Gastrocnemius medialis (tissue), 4 donors: ENCODE measurements at places on chromosomes 16 and 17. TPM values are rescaled to one million over a fixed set of nuclear protein-coding genes. Genes with fewer than 3 reads are reported as not detected.

DNA sequence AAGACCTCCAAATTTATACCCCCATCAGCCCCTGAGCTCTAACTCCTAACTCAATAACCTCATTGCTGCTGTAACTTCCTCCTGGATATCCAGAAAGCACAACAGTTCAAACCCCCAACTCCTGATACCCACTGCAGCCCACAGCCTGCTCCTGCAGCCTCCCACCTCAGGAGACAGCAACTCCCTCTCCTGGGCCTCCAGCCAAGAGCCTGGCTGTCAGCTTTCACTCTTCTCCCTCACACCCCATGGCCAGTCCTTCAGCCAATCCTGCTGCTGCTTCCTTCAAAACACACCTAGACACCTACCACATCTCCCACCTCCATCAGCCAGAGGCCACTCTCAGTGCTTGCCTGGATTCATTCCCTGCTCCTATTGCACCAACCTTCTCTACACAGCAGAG, 5.4 kb downstream of the GINS2 start:
- no peak overlapping the region for H3K4me3 ChIP-seq
- H3K27me3 ChIP-seq, result no peaks in the 10 kb centered on the region
- peaks cover 6% of the 10 kb centered on the region for H3K4me1 ChIP-seq
- no peak overlapping the region for H3K27ac ChIP-seq
- DNase-seq, result no peak

- no peak for DNase-seq
- H3K27ac ChIP-seq, result no peak overlapping the region
- H3K4me1 ChIP-seq, result peaks cover 5% of the 10 kb centered on the region
- no peaks in the 10 kb centered on the region for H3K36me3 ChIP-seq
- no peak overlapping the region for H3K4me3 ChIP-seq
These were observed 66.9 kb upstream of the TNRC6C start for GRCh38 chr17:77891602-77892001.

The SOX15 gene
- total RNA-seq, result 1.1 TPM

- peak overlapping the region; percentile 97 for H3K27ac ChIP-seq
- no peak for DNase-seq
- H3K4me3 ChIP-seq, result peak overlapping the region; percentile 96
- H3K4me1 ChIP-seq, result peaks cover 75% of the 10 kb centered on the region
- H3K27me3 ChIP-seq, result no peaks in the 10 kb centered on the region
- no peaks in the 10 kb centered on the region for H3K36me3 ChIP-seq
These were observed 3.2 kb downstream of the NFATC3 start for GRCh38 chr16:68088130-68088972.

DNA sequence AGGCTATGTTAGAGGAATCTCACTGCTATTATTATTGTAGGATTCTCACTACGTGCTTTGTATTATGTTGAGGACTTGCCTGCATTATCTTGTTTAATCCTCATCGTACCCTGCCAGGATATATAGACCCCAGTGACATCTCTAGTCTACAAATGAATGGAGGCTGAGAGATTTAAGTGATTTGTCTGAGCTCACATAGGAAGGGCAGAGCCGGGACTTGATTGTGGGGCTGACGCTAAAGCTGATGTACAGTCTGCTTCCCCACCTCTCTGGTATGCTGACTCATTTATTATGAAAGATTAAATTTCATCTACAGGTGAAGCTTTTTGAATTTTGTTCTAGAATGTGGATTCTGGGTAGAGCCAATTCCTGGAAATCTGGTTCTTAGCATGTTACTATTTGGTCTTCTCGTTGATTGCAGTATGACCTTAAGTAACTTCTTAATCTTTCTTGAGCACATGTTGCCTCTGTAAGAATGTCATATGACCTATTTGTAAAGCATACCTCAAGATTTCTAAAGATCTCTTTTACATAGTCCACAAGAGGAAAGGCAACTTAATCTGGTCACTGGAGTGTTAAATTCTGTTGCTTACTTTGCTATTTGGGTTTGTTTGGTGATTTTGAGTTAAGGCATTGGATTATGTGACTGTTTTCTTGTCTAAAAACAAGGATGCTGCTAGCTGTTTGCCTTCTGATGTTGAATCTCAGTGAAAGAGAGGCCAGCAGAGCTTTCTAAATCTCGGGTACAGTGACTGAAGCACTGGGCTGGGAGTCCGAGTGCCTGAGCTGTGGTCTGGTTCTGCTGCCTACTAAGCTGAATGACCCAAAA, 12.4 kb downstream of the METTL9 start:
- H3K4me3 ChIP-seq, result no peak overlapping the region
- peak; percentile 27 for DNase-seq
- H3K36me3 ChIP-seq, result no peaks in the 10 kb centered on the region

DNA sequence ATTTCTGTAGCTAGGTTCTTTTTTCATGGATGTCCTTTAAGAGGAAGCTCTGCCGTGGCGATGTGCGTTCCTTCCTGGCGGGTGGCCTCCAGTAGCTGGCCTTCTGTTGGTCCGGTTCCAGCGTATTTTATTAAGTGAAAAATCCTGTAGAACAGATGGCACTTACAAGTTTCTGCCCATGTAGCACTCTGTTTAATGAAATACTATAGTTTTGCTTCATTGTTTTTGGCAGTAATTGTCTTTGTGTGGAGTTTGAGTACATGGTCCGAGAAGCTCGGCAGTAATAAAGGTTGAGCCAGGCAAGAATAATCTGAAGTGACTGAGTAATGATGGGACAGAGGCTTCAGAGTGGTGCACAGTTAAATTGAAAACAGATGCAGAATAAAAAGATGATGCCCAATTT, 20.4 kb downstream of the USP10 start:
- no peak for DNase-seq
- H3K4me3 ChIP-seq, result no peak overlapping the region
- H3K4me1 ChIP-seq, result peaks cover 31% of the 10 kb centered on the region
- no peaks in the 10 kb centered on the region for H3K36me3 ChIP-seq

DNA sequence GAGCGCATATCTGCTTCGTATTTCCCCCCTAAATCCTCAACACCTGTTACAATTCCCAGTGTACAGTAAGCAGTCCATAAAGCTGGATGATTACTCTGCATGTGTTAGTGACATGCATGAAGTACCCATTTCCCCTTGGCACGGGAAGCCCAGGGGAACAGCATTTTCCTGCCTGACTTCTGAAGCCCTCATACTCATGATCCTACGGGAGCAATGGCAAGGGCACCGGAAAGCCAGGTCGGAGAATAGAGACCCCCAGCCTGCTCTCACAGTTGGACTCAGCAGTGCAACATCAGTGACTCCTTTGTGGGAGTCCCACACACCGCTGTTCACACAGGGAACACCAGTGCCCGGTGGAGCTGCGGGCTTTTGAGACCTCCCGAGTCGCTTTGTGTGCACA, 336.9 kb downstream of the CDH13 start:
- no peaks in the 10 kb centered on the region for H3K36me3 ChIP-seq
- no peak overlapping the region for H3K27ac ChIP-seq
- no peak for DNase-seq
- H3K4me3 ChIP-seq, result no peak overlapping the region

DNA sequence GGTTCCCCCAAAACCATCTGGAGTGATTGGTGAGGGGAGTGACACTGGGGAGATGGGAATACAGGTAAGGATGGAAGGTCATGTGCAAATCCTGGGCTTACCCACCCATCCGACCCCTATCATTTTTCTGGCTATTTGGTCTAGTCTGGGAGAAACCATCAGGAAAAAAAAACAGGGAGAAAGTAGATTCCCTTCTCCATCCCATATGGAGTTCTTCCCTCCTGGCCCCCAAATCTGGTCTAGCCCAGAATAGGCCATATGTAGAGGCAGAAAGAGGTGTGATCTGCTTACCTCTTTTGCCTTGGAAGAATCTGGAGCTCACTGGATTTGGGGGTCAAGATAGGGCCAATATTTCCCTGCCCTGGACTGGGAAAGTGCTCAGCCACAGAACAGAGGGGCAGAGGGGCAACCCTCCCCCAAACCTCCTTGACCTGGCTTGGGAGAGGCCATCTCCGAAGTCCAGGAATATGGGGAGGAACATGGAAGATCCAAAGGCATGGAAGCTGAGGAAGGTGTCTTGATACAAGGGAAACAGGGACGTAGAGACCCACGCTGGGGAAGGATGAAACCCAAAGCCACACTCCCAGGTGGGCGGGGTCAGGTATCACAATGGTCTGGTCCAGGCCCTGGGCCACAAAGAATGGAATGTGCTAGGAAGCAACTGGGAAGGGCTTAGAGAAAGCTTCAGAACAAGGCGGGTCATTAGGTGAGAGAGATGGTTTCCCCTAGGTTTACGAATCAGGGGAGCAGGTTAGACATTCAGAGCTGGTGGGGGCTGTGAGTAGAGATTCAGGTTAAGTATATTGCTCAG, 16.2 kb downstream of the CHRNB1 start:
- peak; percentile 41 for DNase-seq
- H3K4me3 ChIP-seq, result no peak overlapping the region
- peak overlapping the region; percentile 31 for H3K27ac ChIP-seq
- peaks cover 12% of the 10 kb centered on the region for H3K4me1 ChIP-seq
- H3K36me3 ChIP-seq, result peaks cover 50% of the 10 kb centered on the region

DNA sequence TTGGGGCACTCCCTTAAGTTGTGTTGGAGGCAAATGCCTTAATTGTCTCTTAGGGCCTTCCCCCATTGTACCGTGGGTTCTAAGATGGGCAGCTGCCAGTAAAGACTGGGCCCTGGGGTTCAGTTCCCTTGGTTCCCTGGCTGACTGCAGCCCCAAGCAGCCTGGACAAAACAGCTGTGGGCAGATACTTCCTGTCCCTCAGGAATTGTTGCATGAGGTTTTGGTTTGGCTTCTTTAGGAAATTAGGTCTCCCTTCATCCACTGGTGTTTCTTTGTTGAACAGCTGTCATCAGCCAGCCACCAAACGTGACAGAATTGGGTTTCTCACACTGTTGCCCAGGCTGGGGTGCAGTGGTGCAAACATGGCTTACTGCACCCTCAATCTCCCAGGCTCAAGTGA, 42.0 kb upstream of the ETV4 start:
- no peaks in the 10 kb centered on the region for H3K36me3 ChIP-seq
- H3K4me3 ChIP-seq, result no peak overlapping the region
- no peak overlapping the region for H3K27ac ChIP-seq
- H3K27me3 ChIP-seq, result no peaks in the 10 kb centered on the region

GRCh38 chr17:5254903-5255521, 20.4 kb upstream of the SCIMP start:
- no peak for DNase-seq
- H3K4me1 ChIP-seq, result no peaks in the 10 kb centered on the region
- no peak overlapping the region for H3K27ac ChIP-seq
- no peaks in the 10 kb centered on the region for H3K27me3 ChIP-seq
- H3K36me3 ChIP-seq, result no peaks in the 10 kb centered on the region
- no peak overlapping the region for H3K4me3 ChIP-seq

- peak overlapping the region; percentile 82 for H3K27ac ChIP-seq
- H3K4me3 ChIP-seq, result no peak overlapping the region
- peaks cover 24% of the 10 kb centered on the region for H3K4me1 ChIP-seq
- H3K36me3 ChIP-seq, result no peaks in the 10 kb centered on the region
- H3K27me3 ChIP-seq, result no peaks in the 10 kb centered on the region
These were observed 8.1 kb upstream of the TIMP2 start for GRCh38 chr17:78933025-78933958.

- H3K4me1 ChIP-seq, result peaks cover 10% of the 10 kb centered on the region
- no peak for DNase-seq
- H3K27ac ChIP-seq, result no peak overlapping the region
- H3K27me3 ChIP-seq, result no peaks in the 10 kb centered on the region
- H3K36me3 ChIP-seq, result no peaks in the 10 kb centered on the region
These were observed 28.5 kb downstream of the TNS4 start for GRCh38 chr17:40472733-40473452.

GRCh38 chr16:52496051-52496876, 50.7 kb downstream of the TOX3 start:
- no peak overlapping the region for H3K27ac ChIP-seq
- no peaks in the 10 kb centered on the region for H3K36me3 ChIP-seq
- no peaks in the 10 kb centered on the region for H3K27me3 ChIP-seq
- no peak overlapping the region for H3K4me3 ChIP-seq
- H3K4me1 ChIP-seq, result no peaks in the 10 kb centered on the region
- no peak for DNase-seq

- no peaks in the 10 kb centered on the region for H3K4me1 ChIP-seq
- DNase-seq, result no peak
- no peak overlapping the region for H3K4me3 ChIP-seq
- H3K36me3 ChIP-seq, result no peaks in the 10 kb centered on the region
These were observed 22.3 kb upstream of the ZNHIT3 start for GRCh38 chr17:36463916-36464764.

The CLEC19A gene
- not detected for total RNA-seq

The RAB37 gene
- 3.7 TPM for total RNA-seq

DNA sequence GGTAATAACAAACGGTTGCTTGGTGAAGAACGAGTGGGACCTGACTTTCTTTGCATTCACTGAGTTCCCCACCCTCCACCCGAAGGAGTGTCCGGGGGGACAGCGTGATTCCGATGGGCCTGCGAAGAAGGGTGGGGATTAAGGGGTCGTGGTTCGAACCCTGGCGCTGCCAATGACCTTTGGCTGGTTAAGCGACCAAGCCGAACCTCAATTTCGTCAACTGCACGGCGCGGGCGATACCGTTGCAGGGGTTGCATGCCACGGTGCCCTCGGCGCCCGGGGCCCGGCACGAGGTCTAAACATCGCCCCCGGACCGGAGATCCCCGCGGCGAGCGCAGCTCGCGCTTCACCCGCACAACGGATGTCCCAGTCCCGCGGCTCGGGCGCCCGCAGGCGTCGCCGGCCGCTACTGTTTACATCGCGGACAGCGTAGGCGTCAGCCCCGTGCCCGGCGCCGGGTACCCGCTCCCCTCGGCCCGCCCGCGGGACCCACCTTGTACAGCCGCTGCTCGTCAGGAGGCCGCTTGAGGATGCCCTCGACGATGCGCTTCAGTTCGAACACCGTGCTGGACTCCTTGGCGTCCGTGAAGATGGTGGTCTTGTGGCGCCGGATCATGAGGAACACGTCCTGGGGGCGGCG, 460 bp downstream of the ELOB start:
- peaks cover 25% of the 10 kb centered on the region for H3K36me3 ChIP-seq
- H3K4me3 ChIP-seq, result peak overlapping the region; percentile 96
- peak overlapping the region; percentile 100 for H3K27ac ChIP-seq
- H3K4me1 ChIP-seq, result peaks cover 23% of the 10 kb centered on the region

The CCDC154 gene
- not detected for total RNA-seq

GRCh38 chr17:73474370-73474988, 162.7 kb upstream of the CDC42EP4 start:
- no peaks in the 10 kb centered on the region for H3K36me3 ChIP-seq
- no peaks in the 10 kb centered on the region for H3K27me3 ChIP-seq
- H3K4me1 ChIP-seq, result no peaks in the 10 kb centered on the region
- H3K4me3 ChIP-seq, result no peak overlapping the region
- no peak overlapping the region for H3K27ac ChIP-seq
- no peak for DNase-seq

- no peaks in the 10 kb centered on the region for H3K4me1 ChIP-seq
- H3K27me3 ChIP-seq, result no peaks in the 10 kb centered on the region
- no peak overlapping the region for H3K27ac ChIP-seq
- no peaks in the 10 kb centered on the region for H3K36me3 ChIP-seq
- H3K4me3 ChIP-seq, result no peak overlapping the region
These were observed 105.3 kb upstream of the FAM20A start for GRCh38 chr17:68706356-68706920.

The KRT27 gene
- total RNA-seq, result not detected

GRCh38 chr17:35222452-35222851, 20.4 kb upstream of the SLFN5 start:
- DNase-seq, result no peak
- H3K36me3 ChIP-seq, result no peaks in the 10 kb centered on the region
- H3K27ac ChIP-seq, result no peak overlapping the region

- no peak overlapping the region for H3K4me3 ChIP-seq
- no peaks in the 10 kb centered on the region for H3K4me1 ChIP-seq
- H3K36me3 ChIP-seq, result no peaks in the 10 kb centered on the region
- DNase-seq, result no peak
- no peak overlapping the region for H3K27ac ChIP-seq
These were observed 14.6 kb downstream of the RND2 start for GRCh38 chr17:43039646-43040045.

- no peak overlapping the region for H3K4me3 ChIP-seq
- H3K27me3 ChIP-seq, result no peaks in the 10 kb centered on the region
- H3K36me3 ChIP-seq, result no peaks in the 10 kb centered on the region
- H3K4me1 ChIP-seq, result peaks cover 59% of the 10 kb centered on the region
These were observed 97.5 kb downstream of the YPEL2 start for GRCh38 chr17:59428916-59429485.
